ENCODE measurements at places on chromosomes 7 and 10.
A peak's percentile ranks its signal among the peaks of the same experiment; 100 is the strongest.

- H3K4me3 ChIP-seq, result no peak overlapping the region
- peak; percentile 46 for DNase-seq
- no peak overlapping the region for H3K27ac ChIP-seq
- peaks cover 14% of the 10 kb centered on the region for H3K36me3 ChIP-seq
- no peaks in the 10 kb centered on the region for H3K27me3 ChIP-seq
Measured at GRCh38 chr10:74977913-74978847, 133.3 kb upstream of the SAMD8 start.

DNA sequence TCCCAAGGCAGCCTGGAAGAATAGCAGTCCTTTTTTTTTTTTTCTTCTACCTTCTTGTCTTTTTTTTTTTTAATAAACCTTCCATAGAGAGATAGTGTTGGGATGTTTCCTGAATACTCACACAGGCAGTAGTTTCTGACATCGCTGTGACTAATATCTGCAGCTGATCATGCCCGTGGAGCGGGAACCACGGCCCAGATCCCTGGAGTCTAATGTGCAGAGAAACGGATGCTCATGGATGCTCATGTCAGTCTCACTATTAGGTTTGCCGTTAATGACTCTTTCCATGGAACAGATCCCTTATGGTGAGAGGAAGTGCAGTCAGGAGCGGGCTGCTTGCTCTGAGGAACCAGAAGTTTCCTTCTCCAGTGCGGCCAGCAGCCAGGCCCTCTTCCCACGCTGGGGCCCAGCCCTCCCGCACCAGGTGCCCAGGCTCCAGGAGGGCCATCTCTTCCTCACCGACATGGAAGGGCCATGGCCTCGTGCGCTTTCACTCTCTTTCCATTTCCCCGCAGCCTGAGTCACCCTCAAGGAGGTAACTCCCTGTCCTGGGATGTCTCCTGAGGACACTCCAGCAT lies 132.5 kb downstream of the WDR37 start:
- peaks cover 3% of the 10 kb centered on the region for H3K4me1 ChIP-seq
- no peak overlapping the region for H3K4me3 ChIP-seq
- H3K36me3 ChIP-seq, result no peaks in the 10 kb centered on the region

- no peaks in the 10 kb centered on the region for H3K36me3 ChIP-seq
- H3K27me3 ChIP-seq, result no peaks in the 10 kb centered on the region
- H3K27ac ChIP-seq, result no peak overlapping the region
- H3K4me1 ChIP-seq, result peaks cover 54% of the 10 kb centered on the region
- H3K4me3 ChIP-seq, result no peak overlapping the region
- no peak for DNase-seq
Measured at GRCh38 chr7:148916186-148916585, 32.1 kb upstream of the EZH2 start.

GRCh38 chr7:158275711-158276413 lies 311.8 kb downstream of the PTPRN2 start:
- H3K4me3 ChIP-seq, result no peak overlapping the region
- no peaks in the 10 kb centered on the region for H3K27me3 ChIP-seq
- no peak for DNase-seq
- no peaks in the 10 kb centered on the region for H3K36me3 ChIP-seq
- no peaks in the 10 kb centered on the region for H3K4me1 ChIP-seq

DNA sequence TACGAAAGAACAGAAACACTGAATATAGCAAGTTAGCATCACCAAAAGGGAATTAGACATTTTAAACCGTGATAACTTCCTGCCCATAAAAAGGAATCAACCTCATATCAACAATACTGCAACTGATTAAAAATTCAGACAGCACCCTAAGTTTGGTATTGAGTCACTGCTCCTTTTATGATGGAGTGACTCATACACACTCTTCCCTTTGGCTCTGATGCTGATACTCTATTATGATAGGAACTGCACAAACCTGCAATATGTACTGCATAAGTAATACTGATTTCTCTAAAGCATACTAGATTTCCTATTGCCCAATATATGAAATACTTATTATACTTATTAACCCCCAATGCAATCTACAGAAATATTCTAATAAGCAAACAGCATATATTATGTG lies 118.7 kb downstream of the PARD3 start:
- H3K4me3 ChIP-seq, result no peak overlapping the region
- H3K4me1 ChIP-seq, result no peaks in the 10 kb centered on the region
- no peak overlapping the region for H3K27ac ChIP-seq
- H3K36me3 ChIP-seq, result no peaks in the 10 kb centered on the region

- H3K4me3 ChIP-seq, result no peak overlapping the region
- no peaks in the 10 kb centered on the region for H3K36me3 ChIP-seq
- H3K4me1 ChIP-seq, result no peaks in the 10 kb centered on the region
- H3K27me3 ChIP-seq, result no peaks in the 10 kb centered on the region
- DNase-seq, result no peak
Measured at GRCh38 chr10:10699427-10699826, 318.2 kb upstream of the CELF2 start.

DNA sequence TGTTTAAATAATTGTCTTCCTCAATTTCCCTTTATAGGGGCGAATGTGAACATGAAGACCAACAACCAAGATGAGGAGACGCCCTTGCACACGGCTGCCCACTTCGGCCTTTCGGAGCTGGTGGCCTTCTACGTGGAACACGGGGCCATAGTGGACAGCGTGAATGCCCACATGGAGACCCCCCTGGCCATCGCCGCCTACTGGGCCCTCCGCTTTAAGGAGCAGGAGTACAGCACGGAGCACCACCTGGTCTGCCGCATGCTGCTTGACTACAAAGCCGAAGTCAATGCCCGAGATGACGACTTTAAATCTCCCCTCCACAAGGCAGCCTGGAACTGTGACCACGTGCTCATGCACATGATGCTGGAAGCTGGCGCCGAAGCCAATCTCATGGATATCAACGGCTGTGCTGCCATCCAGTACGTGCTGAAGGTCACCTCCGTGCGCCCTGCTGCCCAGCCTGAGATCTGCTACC lies 42.1 kb downstream of the ASB4 start:
- no peaks in the 10 kb centered on the region for H3K27me3 ChIP-seq
- DNase-seq, result no peak
- no peaks in the 10 kb centered on the region for H3K36me3 ChIP-seq

GRCh38 chr10:66398669-66399068 lies 527.2 kb upstream of the LRRTM3 start:
- H3K4me3 ChIP-seq, result no peak overlapping the region
- H3K4me1 ChIP-seq, result no peaks in the 10 kb centered on the region
- no peaks in the 10 kb centered on the region for H3K27me3 ChIP-seq
- DNase-seq, result no peak
- no peaks in the 10 kb centered on the region for H3K36me3 ChIP-seq
- no peak overlapping the region for H3K27ac ChIP-seq

- H3K27me3 ChIP-seq, result no peaks in the 10 kb centered on the region
- H3K4me3 ChIP-seq, result no peak overlapping the region
- H3K27ac ChIP-seq, result no peak overlapping the region
- no peaks in the 10 kb centered on the region for H3K4me1 ChIP-seq
- DNase-seq, result no peak
Measured at GRCh38 chr7:116783666-116784318, 78.6 kb upstream of the CAPZA2 start.

GRCh38 chr7:103811997-103812396 lies 177.5 kb downstream of the RELN start:
- H3K36me3 ChIP-seq, result no peaks in the 10 kb centered on the region
- peak overlapping the region; percentile 14 for H3K4me3 ChIP-seq
- no peaks in the 10 kb centered on the region for H3K4me1 ChIP-seq
- no peak for DNase-seq

DNA sequence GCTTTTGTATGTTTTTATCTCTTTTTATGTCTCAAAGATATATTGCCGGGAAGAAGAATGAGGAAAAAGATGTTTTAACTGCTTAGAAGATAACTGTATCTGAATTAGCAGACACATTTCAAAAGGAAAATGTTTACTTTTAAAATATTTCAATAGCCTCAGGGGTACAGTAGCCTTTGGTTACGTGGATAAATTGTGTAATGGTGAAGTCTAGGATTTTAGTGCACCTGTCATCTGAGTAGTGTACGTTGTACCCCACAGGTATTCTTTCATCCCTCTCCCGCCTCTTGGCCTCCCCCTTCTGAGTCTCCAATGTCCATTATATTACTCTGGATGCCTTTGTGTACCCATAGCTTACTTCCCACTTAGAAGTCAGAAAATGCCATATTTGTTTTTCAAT lies 222.1 kb downstream of the FANK1 start:
- H3K27ac ChIP-seq, result no peak overlapping the region
- no peaks in the 10 kb centered on the region for H3K36me3 ChIP-seq

DNA sequence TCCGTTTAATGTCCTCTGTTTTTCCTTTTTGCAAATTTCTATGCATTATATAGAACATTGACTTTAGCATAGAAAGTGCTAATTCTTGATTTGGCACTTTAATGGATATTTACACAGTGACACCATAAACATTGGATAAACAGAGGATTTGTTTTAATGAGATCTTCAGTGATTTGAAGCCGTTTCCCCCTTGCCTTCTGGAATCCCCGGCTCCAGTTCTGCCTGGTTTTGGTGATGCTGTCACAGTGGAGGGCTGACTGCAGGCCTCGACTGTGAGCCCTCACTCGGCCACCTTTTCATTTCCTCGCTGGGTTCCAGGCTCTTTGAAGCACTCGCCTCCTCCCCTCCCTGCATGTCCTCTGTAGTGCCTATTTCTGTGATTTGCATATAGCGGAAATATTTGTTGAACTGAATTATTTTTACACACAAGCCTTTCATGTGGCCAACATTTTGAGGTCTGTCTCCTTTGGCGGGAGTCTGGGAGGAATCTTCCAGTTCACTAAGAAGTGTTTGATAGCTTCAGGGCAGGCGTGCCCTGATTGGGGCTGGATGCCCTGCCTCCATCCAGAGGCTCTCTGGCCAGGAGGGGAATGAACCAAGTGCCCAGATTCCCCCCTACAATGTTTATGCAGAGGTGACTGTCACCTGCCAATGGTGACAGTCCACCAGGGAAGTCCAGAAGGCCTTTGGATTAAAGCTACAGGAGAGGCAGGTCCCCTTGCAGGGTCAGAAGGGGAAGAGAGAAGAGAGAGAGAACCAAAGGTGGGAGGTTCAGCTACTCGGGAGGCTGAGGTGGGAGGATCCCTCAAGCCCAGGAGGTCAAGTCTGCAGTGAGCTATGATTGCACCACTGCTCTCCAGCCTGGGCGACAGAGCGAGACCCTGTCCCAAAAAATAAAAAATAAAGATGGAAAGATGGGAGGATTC lies 67.5 kb downstream of the CUX1 start:
- H3K27me3 ChIP-seq, result no peaks in the 10 kb centered on the region
- DNase-seq, result no peak

DNA sequence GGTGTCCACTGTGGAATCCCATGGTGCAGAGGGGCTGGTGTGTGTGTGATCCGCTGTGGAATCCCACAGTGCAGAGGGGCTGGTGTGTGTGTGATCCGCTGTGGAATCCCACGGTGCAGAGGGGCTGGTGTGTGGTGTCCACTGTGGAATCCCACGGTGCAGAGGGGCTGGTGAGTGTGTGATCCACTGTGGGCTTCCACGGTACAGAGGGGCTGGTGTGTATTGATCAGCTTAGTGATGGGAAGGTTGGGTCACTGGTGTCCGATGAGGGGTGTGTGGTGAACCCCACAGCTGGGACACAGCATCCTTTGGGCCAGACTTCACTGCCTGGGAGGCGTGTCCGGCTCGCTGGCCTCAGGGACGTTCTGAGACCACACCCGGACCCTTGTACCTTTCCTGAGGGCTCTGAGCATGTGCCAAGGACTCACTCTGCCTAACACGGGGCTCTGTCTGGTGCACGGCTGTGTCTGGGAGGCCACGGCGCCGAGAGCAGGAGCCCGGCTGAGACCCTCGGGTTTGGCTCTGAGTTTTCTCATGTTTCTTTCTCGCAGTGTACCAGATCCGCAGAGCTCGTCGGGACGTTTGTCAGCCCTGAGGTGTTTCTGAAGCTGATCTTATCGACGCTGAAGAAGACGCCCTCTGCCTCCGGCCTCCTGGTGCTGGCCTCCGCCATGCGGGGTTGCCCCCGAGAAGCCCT lies 29.3 kb upstream of the PRKAR1B start:
- H3K4me1 ChIP-seq, result no peaks in the 10 kb centered on the region
- no peak for DNase-seq
- no peak overlapping the region for H3K4me3 ChIP-seq

DNA sequence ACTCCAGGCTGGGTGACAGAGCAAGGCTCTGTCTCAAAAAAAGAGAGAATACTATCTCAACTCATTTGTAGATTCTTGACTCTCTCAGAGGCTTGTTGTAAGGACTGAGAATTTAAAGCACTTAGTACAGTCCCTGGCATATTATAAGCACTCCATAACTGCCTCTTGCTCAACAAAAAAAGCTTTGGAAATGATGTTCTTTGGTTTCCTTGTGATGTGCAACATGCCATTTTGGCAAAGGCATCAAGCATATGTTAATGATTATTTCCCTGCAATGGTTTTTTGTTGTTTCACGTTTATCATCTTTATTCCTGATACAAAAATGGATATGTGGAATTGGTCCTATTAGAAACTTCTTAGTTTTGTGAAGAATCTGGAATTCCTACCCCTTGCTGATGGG lies 15.7 kb downstream of the NOLC1 start:
- peaks cover 9% of the 10 kb centered on the region for H3K36me3 ChIP-seq
- no peak overlapping the region for H3K27ac ChIP-seq
- no peak overlapping the region for H3K4me3 ChIP-seq
- H3K4me1 ChIP-seq, result peaks cover 4% of the 10 kb centered on the region
- H3K27me3 ChIP-seq, result no peaks in the 10 kb centered on the region

Measured in CD8-positive, alpha-beta memory T cell (primary cell).